ENCODE measurements at places on chromosomes 6 and 20. TPM values are rescaled to one million over a fixed set of nuclear protein-coding genes. Genes with fewer than 3 reads are reported as not detected.

Gene SMPD2
- total RNA-seq = 13.7 TPM

Gene HLA-DPB1
- 2.3 TPM for total RNA-seq

Gene FRMD1
- not detected for total RNA-seq

Gene LY6G6C
- not detected for total RNA-seq

Gene AVP
- not detected for total RNA-seq

Gene FGD2
- not detected for total RNA-seq

Gene GNAS-AS1
- 1.2 TPM for total RNA-seq

Gene ABHD16B
- not detected for total RNA-seq

Gene DDR1
- 16.2 TPM for total RNA-seq

Gene HCK
- not detected for total RNA-seq

Gene SRSF12
- total RNA-seq = 0.09 TPM

Gene PPP2R5D
- total RNA-seq = 31.5 TPM

Gene MYLK4
- total RNA-seq = 0.57 TPM

Gene LST1
- total RNA-seq = not detected
